ENCODE measurements at places on chromosomes 16 and 17.

- DNase-seq = no peak
Measured at GRCh38 chr17:81939881-81940385, 2.8 kb upstream of the PYCR1 start.

DNA sequence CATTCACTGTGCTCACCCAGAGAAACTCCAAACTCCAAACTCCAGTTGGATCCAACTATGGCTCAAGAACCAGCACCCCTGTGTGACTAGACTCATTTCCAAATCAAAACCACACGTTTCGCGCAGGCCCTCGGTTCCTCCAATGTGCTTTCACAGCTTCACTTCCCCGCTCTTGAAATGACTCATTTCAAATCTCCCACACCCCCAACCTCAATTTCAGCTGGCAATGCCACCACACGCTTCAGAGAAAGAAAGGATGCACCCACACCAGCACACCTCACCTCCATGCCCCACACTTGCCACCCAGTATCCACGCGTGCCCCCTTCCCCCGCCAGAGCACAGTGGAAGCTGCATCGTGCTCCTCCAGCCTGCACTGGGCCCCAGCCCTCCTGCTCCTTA lies 9.0 kb downstream of the TMEM92 start:
- no peak for DNase-seq

DNA sequence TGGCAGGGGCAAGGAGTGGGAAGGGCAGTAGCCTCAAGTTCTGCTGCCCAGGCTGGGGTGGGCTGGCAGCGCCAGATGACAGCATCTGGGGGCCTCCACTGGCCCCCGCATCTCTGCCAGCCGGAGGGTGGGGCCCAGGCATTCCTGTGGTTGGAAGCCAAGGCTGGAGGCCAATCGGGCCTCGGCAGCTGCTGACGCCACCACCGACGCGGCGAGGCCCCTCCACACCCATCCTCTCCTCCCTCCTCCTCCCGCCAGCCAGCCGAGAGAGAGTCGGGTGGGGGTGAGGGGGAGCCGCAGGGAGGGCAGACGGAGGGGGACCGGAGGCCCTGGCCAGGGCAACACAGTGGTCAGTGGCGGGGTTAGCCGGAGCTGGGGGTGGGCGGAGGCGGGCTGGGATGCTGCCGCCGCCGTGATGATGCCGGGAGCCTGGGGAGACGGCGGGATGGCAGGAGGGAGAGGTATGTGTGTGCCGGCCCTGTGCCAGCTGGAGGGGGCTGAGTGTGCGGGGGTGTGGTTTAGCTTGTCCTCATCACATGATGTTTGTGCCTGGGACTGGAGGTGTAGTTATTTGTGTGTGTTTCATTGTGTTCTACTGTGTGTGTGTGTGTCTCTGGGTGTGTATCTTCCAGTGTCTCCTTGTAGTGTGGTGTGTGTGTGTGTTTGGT lies 36.6 kb downstream of the ARHGAP23 start:
- no peak for DNase-seq

DNA sequence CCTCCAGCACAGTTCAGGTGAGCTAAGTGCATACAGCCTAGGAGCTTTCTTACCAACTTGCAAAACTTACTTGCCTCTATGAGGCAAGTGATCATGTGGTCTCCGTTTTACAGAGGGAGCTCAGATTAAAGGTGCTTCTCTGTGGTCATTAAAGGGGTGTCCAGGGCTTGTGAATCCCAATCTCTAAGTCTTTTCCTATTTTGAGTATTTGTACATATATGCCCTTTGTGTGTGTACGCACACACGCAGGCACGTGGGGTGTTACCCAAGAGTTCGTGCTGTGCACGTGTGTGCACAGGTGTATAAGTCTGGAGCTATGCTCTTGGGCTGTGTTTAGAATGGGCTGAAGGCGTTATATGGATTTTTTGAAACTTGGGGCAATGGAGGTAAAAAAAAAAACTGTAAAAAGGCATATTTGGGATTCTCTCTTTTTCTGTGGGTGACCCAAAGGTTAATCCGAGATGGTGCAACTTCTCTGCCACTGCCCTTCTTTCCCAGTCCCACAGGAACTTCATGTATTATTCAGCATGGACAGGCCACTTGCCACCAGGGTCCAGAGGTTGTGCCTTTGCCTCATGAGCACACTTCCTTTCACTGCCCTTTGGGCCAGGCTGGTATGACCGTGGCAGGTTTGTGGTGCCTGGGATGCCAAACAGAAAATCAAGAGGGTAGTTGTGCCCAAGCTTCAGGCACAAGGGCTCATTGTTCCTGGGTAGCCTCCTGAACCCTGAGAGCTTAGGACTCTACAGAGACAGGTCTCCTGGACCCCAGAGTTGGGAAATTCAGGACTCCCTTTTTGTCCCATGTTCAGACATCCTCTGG lies 1.5 kb downstream of the ABCC3 start:
- DNase-seq = no peak

DNA sequence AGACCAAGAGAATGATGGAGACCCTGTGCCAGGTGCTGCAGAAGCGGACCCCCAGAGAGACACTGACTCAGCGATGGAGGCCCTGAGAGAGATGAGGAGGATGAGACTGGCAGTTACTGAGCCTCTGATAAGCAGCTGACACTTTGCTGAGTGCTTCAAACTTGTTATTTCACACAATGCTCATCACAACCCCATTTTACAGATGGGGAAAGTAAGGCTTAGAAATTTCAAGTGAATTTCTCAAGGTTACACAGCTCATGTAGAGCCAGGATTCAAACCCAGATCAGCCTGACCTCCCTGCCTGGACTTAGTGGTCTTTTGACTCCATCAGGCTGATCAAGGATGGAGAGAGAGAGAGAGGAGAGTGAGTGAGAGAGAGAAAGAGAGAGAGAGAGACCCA lies 27.2 kb downstream of the MRM1 start:
- DNase-seq = no peak

- DNase-seq = no peak
Measured at GRCh38 chr16:72785171-72785570, 262.8 kb downstream of the ZFHX3 start.

- DNase-seq = peak; percentile 84
Measured at GRCh38 chr17:76623271-76624146, 20.0 kb downstream of the ST6GALNAC1 start.

DNA sequence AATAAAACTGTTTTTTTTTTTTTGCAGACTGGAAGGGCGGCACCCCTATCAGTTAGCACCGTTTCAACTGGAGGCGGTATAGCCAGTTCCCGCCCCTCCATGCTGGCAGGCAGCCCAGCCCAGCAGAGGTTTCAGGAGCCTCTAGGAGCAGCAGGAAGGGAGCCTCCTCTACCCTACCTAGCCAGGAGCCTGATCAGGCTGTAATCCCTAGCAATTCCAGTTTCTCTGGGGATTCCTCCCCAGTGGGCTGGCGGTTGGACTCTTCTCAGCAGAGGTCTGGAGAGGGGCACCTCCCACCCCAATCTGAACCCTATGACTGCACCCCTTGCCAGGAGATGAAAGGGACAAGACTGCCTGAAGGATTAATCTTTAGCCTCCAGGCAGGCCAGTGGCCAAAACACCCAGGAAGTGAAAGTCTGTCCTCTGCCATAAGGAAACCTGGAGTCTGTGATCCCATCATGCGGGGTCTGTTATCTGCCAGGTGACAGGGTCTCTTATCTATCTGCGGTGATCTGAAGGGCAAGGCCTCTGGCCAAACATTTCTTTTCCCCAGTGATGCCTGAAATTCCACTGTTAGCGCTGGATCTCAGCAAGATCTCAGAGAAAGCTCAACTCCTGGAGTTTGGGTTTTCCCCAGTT lies 4.9 kb upstream of the CDH1 start:
- peak; percentile 40 for DNase-seq

- DNase-seq = no peak
Measured at GRCh38 chr17:55296699-55297098, 31.9 kb downstream of the HLF start.

GRCh38 chr16:77760800-77761199 lies 27.6 kb upstream of the VAT1L start:
- no peak for DNase-seq

- no peak for DNase-seq
Measured at GRCh38 chr17:69424287-69425041, 10.0 kb downstream of the MAP2K6 start.

DNA sequence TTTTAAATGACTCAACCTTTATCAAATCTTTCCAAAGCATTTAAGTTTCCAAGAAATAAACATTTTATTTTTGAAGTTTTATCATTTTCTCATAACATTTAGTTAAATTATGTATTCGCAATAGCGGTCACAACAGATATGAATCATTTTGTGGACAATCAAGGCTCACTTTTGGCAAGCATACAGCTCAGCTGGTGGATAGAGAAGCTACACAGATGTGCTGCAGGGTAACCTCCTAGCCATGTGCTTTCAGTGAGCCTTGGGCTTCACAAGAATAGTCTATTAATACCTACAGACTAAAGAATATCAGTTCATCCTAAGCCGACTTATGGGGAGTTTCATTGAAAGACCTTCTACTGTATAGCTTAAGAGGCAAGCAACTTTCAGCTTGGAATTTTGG lies 144.8 kb downstream of the MRTFB start:
- no peak for DNase-seq

GRCh38 chr17:31535581-31535981 lies 144.1 kb downstream of the RAB11FIP4 start:
- no peak for DNase-seq

- DNase-seq = no peak
Measured at GRCh38 chr16:79253100-79253631, 347.4 kb downstream of the MAF start.

- no peak for DNase-seq
Measured at GRCh38 chr17:69592692-69593350, 178.3 kb downstream of the MAP2K6 start.

- DNase-seq = no peak
Measured at GRCh38 chr16:11605564-11605886, 18.8 kb upstream of the LITAF start.

DNA sequence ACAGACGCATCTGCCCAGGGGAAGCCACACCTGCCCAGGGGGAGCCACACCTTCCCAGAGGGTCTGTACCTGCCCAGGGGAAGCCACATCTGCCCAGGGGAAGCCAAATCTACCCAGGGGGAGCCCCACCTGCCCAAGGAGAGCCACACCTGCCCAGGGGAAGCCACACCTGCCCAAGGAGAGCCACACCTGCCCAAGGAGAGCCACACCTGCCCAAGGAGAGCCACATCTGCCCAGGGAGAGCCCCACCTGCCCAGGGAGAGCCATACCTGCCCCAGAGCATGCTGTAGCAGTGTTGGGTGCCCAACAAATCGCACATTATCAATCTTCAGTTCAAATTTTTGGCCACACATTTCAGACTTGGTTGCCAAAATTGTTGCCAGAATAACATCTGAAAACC lies 19.6 kb downstream of the NPRL3 start:
- no peak for DNase-seq

DNA sequence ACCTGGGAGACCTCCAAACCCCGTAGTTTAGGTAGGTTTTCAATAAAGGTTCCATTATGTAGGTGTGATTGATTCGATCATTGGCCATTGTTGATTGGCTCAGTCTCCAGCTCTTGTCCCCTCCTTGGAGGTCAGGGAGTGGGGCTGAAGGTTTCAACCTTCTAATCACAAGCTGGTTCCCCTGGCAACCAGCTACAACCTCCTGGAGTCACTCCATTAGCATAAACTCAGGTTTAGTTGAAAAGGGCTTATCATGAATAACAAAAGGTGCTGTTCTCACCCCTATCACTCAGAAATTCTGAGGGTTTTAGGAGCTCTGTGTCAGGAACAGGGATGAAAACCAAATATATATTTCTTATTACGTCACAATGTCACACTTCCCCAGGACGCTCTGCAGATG lies 28.5 kb downstream of the TMEM132E start:
- no peak for DNase-seq

- DNase-seq = peak; percentile 33
Measured at GRCh38 chr17:6567528-6568183, 11.3 kb upstream of the PITPNM3 start.

Data from WERI-Rb-1 (cell line).